ENCODE measurements at places on chromosomes 7 and 10.

GRCh38 chr10:103038570-103038969 is 120.5 kb downstream of the CNNM2 start:
- no peak for DNase-seq

- DNase-seq = no peak
Measured at GRCh38 chr10:33353853-33354252, 19.4 kb upstream of the NRP1 start.

GRCh38 chr10:29811751-29812427 is 177.1 kb upstream of the SVIL start:
- DNase-seq = no peak

DNA sequence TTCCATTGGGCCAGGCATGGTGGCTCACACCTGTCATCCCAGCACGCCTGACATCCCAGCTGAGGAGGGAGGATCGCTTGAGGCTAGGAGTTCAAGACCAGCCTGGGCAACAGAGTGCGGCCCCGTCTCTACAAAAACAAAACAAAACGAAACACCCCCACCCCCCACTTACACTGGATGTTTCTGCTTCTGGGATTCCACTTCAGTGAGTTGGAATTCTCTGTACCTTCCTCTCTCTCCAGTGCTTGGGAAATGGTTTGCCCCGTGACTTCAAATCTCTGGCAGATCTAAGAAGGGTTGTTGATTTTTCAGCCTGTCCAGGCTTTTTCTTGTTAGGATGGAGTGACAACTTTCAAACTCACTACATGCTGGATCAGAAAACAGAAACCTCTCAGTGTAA is 106.9 kb downstream of the ANLN start:
- DNase-seq = no peak

- no peak for DNase-seq
Measured at GRCh38 chr7:77933394-77933793, 134.8 kb downstream of the PHTF2 start.

DNA sequence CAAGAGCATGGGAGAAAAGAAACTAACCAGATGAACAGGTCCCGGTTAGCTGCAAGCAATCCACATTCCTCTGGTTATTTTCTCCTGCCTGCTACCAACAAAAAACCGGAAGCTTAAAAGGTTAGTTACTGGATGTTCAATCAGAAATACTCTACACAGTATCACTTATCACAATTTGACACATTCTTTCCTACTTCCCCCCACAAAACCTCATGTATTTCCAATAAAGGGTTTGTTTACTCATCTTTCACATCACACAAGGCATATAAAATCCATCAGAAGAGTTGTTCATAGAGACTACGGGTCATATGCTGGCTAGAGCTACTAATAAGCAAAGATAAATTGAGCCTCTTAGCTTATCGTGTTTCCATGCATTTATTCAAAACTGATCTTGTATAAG is 4.8 kb downstream of the SLC25A28 start:
- DNase-seq = no peak

- no peak for DNase-seq
Measured at GRCh38 chr7:78261739-78262138, 463.2 kb downstream of the PHTF2 start.

- no peak for DNase-seq
Measured at GRCh38 chr10:11677480-11677879, 64.7 kb upstream of the ECHDC3 start.

GRCh38 chr7:95481271-95482165 is 4.2 kb upstream of the ASB4 start:
- DNase-seq = no peak

DNA sequence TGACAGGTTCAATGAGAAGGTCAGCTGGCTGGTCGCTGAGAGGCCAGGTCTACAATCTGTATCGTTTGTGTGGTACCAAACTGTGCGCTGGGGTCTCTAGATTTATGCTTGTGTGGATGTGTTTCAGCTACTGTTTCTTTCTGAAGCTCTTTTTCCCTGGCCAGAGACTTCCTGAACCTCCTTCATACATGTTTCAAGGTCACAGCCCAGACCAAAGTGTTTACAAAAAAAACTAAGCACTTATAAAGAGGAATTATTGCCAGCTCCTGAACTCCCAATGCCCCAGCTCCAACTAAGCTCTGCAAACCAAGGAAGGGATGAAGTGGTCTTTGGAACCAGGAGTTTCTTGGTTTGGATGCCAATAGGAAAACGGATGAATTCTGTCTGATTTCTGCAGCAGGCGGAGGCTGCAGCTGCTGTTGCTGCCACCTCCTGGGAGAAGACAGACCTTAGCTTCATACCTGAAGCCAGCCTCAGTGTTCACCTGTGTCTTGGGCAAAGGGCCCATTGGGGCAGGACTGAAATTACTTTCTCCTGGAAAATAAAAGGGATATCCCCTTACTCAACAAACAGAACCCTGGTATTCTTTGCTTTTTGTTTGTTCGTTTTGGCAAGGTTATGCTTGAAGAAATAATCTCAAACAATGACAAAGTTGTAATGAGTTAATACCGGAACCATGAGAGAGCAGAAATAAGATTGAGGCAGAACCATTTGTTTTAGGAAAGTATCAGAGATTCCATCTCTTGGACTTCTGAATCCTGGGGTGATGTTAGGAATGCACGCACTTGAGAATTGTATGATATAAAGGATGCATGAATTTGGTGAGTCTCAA is 24.6 kb upstream of the MKLN1 start:
- peak; percentile 6 for DNase-seq

GRCh38 chr7:157273208-157274093 is 63.4 kb upstream of the DNAJB6 start:
- peak; percentile 33 for DNase-seq

- no peak for DNase-seq
Measured at GRCh38 chr10:76784076-76784475, 853.5 kb downstream of the KCNMA1 start.

- DNase-seq = no peak
Measured at GRCh38 chr10:95600158-95600557, 39.0 kb upstream of the SORBS1 start.

DNA sequence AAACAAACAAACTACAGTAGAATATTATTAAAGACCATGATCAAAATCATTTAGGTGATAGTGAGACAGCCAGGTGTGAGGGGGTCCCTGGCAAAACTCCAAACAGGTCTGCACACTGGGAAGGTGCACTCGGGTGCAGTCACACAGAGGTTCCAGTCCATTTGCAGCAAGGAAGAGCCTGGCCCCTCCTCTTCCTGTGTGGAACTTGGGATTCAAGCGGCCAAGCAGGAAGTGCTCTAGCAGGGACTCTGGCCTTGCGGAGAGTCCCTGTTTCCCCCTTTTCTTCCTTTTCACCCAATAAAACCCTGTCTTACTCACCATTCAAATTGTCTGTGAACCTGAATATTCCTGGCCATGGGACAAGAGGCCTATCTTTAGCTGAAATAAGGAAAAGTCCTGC is 181.8 kb downstream of the LRRTM3 start:
- DNase-seq = no peak

DNA sequence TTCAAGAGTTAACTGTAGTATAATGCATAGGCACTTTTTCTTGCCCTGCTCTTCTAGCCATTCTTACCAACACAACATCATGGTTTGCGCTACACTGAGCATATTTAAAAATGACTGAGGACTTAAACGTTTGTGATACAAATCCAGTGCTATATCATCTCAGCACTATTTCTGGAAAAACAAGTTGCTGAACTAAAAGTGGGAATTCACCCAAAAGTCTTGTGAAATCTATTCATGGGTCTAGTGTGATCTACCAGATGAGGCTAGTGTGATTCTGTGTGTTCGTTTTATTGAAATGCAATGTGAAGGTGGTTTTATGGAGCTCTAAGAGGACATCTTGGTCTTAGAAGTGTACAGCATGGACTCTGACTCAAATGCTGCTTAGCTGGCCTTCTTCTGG is 584.6 kb upstream of the POM121L12 start:
- DNase-seq = no peak

- no peak for DNase-seq
Measured at GRCh38 chr10:91528080-91528479, 104.8 kb downstream of the PPP1R3C start.

All from activated T-helper 1 cell treated with anti-CD3 and anti-CD28 coated beads, Interleukin-2, amount 50 U/mL, for 16 hours (primary cell).